ENCODE measurements at places on chromosomes 5 and 9.

- DNase-seq, result no peak
Observed at GRCh38 chr5:14331386-14331781, 188.2 kb downstream of the TRIO start.

- no peak for DNase-seq
Observed at GRCh38 chr5:137118629-137119028, 380.5 kb downstream of the SPOCK1 start.

- no peak for DNase-seq
Observed at GRCh38 chr9:89770531-89771174, 165.8 kb downstream of the GADD45G start.

DNA sequence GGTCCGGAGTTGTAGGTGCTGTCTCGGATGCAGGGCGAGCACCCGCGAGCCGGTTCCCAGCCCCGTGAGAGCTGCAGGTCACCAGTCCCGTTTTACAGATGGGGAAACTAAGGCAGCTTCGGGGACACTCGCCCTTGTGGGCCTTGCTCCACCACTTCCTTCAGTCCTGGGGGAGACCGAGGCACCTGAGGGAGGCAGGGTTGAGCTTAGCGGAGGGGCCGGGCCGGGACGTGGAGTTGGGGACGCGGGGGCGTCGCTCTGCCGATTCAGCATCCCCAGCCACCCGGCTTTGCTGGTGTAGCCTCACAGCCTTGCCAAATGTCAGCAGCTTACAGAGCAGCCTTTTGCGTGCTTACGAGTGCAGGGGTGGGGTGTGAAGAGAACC is 530 bp downstream of the BBLN start:
- peak; percentile 47 for DNase-seq

DNA sequence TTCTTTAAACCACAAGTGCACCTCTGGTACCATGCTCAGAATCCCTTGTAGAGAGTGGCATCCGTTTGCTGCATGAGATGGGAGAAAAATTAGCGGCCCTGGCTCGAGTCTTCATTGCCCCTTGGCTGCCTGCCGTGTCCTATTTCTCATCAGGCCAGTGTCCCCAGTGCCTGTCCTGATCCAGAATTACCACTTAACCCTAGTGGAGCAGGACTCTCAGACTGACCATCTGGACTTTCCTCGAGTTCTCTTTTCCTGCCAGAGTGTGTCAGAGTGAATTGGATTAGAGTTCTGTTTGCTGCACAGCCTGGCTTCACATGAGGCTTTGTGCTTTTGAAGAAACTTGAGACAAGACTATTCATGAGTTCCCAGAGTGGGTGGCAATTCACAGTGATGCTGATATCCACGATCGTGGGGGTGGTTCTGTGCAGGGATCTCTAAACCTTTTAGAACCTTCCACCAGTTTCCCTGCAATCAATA is 92.6 kb downstream of the C9orf152 start:
- no peak for DNase-seq

DNA sequence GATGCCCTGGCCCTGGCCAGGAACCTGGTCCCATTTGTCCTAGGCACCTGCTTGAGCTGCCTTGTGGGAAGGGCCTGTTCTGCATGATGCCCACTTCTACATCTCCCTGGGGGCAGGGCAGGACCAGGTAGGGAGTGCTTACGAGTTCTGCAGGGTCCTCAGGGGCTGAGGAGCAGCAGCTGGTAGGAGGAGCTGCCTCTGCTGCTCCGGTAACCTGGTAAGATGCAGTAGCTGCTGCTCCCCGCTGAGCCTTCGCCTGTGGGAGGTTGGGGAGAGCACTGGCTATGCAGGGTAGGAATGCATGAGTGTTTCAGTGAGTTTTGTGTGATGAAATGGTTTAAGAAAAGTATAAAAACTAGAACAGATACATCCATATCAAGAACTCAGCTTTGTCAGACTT is 13.6 kb downstream of the LRRC8A start:
- no peak for DNase-seq

GRCh38 chr9:77649109-77649812 is 1.1 kb upstream of the GNA14 start:
- DNase-seq, result no peak

GRCh38 chr5:79878721-79879336 is 112.2 kb downstream of the MTX3 start:
- DNase-seq, result peak; percentile 23

DNA sequence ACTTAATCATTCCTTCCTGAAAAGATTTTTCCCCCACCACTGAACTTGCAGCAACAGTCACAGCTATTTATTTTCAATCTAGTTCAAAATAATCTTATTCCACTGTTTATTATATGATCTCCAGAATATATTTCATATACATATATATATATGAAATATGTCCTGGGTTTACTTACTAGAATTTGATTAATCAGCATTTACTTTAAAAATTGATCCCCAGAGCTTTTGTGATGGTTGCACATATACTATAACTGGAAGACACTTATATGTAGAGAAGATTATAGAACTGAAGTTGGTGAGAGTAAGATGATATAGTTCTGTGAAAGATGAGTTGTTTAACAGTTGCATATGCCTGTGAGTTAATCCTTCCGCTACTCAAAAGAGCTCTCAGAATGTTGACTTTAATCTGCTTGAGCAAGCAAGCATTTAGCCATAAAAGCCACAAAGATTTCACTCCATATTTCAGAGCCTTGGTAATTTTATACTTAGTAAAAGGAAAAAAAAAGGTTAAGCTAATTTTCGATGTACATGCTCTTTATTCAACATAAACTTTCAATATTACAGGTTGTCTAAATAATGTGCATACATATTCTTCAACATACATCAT is 399.3 kb upstream of the CDH9 start:
- DNase-seq, result no peak

GRCh38 chr5:136006164-136006563 is 22.6 kb upstream of the TGFBI start:
- DNase-seq, result no peak

DNA sequence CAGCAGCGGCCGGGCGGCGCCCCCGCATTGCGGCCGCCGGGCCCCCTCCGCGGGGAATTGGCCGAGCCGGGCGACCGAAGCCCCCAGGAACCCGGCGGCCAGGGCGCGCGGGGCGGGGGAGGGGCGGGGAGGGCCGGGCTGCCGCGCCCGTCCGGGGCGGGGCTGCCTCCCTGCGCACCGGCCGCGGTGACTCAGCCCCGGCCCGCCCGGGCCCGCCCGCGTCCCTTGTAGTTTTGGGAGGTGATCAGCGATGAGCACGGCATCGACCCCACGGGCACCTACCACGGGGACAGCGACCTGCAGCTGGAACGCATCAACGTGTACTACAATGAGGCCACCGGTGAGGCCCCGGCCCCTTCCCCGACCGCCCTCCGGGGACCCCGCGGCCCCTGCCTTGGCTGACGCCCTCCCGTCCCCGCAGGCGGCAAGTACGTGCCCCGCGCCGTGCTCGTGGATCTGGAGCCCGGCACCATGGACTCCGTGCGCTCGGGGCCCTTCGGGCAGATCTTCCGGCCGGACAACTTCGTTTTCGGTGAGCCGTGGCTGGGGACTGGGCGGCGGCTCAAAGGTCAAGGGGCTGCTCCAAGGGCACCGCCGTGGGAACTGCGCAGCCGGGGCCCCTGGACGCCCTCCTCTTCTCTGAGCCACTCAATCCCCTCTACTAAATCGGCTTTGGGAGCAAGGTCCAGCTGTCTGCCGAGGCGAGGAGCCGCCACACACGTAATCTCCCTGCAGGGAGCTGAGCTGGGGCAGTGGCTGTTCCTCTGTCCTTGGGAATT is 592 bp downstream of the TUBB4B start:
- peak; percentile 65 for DNase-seq

DNA sequence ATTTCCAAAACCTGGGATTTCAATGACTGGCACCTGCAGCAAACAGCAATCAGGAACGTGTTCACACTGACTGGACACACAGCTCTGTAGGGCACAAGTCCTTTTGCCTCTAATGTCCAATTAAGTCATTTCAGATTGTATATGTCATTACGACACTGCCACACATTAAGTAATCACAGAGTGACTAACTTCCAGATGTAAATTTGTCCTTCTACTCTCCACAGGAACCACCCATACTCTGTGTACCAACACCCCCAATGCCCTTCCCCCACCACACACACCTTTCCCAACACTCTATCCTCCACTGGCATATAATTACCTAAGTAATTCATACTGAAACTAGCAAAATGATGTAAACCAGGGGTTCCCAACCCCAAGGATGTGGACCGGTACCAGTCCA is 30.5 kb downstream of the LARS1 start:
- no peak for DNase-seq

- DNase-seq, result peak; percentile 65
Observed at GRCh38 chr5:176653401-176654385, 6.4 kb downstream of the TSPAN17 start.

Measured in stimulated activated CD4-positive, alpha-beta T cell treated with anti-CD3 and anti-CD28 coated beads, Interleukin-1b, Interleukin-23, amount 100 ng/mL, for 4 hours (primary cell).